ENCODE measurements at places on chromosomes 4 and X. TPM values are rescaled to one million over a fixed set of nuclear protein-coding genes. Genes with fewer than 3 reads are reported as not detected.

Gene HSFX3
- not detected for total RNA-seq

Gene GAGE12H
- total RNA-seq = not detected

Gene ZNF711
- total RNA-seq = 0.23 TPM

Gene EREG
- not detected for total RNA-seq

Gene HPSE
- 23.1 TPM for total RNA-seq

Gene SLC9A7
- total RNA-seq = 36.9 TPM

Gene MSX1
- not detected for total RNA-seq

Gene STPG2
- not detected for total RNA-seq

Gene HS6ST2
- total RNA-seq = 1.1 TPM

Gene FAAH2
- total RNA-seq = 7.3 TPM

Gene HMX1
- total RNA-seq = not detected

Gene LAMP2
- 42.7 TPM for total RNA-seq

Gene CT45A5
- total RNA-seq = not detected

Gene POU3F4
- total RNA-seq = not detected

Gene ZCCHC18
- 0.76 TPM for total RNA-seq

Gene ARHGAP6
- not detected for total RNA-seq

Gene COL4A5
- not detected for total RNA-seq

Gene TMEM255A
- not detected for total RNA-seq

Gene PAGE4
- total RNA-seq = not detected

Gene CLNK
- 0.57 TPM for total RNA-seq

Gene MID1
- total RNA-seq = not detected
